Central memory CD4-positive, alpha-beta T cell (primary cell): ENCODE measurements at places on chromosomes 2 and 18.

- DNase-seq = no peak
Observed at GRCh38 chr2:181176540-181176939, 196.1 kb downstream of the UBE2E3 start.

DNA sequence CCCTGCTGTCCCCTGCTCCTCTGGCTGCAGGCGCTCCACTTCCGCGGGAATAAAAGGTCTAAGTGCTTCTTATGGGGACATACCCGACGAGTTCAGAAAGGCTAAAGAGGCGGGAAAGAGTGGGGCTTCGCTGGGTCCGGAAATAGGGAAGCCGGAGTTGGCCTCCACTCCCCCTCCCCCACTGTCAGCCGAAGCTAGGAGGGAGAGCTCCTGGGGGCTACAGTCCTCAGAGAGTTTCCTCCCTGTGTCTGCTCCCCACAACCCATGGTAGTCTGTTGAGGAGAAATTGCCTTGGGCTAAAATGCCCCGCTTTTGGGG lies 7.2 kb downstream of the GAD1 start:
- no peak for DNase-seq

DNA sequence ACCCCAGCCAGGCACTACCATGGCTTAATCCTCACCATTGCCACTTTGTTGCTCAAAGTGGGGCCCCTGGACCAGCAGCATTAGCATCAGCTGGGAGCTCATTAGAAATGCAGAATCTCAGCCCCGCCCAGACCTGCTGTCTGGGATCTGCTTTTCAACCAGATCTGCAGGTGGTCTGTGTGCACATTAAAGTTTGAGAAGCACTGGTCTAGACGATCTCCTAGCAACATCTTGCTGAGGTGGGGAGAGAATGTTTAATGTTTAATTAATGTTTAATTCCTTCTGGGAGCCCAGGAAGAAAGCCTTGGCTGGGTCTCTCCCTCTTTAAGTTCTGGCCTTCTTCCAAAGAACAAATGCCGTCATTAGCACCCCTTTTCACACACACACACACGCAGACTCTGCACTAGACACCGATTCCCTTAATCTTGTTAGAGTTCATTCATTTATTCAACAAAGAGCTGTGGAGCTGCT lies 53.7 kb downstream of the EDAR start:
- DNase-seq = no peak

- DNase-seq = no peak
Observed at GRCh38 chr2:171531291-171531690, 9.0 kb downstream of the CYBRD1 start.

DNA sequence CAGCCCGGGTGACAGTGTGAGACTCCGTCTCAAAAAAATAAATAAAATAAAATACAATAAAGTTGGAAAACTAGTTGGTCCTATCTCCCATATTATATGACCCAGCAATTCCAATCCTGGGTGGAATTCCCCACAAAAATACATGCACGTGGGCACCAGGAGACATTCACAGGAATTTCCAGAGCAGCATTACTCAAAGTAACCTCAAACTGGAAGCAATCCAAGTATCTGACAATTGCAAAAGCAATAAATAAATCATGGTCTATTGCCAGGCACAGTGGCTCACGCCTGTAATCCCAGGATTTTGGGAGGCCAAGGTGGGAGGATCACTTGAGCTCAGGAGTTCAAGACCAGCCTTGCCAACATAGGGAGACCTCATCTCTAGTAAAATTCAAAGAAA lies 101.2 kb upstream of the MAP4K4 start:
- DNase-seq = no peak

GRCh38 chr2:25301453-25302352 lies 40.0 kb downstream of the DNMT3A start:
- peak; percentile 32 for DNase-seq

- DNase-seq = no peak
Observed at GRCh38 chr2:222862909-222863544, 2.2 kb downstream of the ACSL3 start.
